ENCODE measurements at places on chromosomes 13 and 19.

DNA sequence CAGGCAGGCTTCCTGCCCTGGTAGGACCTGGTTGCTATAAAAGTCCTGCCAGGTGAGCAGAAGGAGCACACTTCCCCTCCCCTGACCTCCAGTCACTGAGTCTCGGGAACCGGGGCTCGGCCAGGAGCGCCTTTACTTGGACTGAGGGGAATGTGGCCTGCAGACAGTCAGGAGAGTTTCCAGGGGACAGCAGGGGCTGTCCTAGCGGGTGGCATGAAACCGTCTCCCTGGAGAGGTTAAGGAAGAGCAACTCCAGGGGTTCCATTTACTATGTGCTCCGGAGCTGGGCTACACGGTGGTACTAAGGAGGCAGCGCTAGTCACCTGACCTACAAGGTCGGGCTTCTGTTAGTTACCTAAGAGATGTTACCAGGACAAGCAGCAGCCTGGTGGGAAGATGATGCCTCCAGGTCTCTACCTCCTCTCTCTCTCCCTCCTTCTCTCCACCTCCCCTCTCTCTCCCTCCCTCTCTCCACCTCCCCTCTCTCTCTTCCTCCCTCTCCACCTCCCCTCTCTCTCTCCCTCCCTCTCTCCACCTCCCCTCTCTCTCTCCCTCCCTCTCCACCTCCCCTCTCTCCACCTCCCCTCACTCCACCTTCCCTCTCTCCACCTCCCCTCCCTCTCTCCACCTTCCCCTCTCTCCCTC, 4.1 kb upstream of the CNOT3 start:
- peak; percentile 21 for DNase-seq

- DNase-seq = no peak
Observed at GRCh38 chr19:4754248-4754647, 30.6 kb upstream of the DPP9 start.

DNA sequence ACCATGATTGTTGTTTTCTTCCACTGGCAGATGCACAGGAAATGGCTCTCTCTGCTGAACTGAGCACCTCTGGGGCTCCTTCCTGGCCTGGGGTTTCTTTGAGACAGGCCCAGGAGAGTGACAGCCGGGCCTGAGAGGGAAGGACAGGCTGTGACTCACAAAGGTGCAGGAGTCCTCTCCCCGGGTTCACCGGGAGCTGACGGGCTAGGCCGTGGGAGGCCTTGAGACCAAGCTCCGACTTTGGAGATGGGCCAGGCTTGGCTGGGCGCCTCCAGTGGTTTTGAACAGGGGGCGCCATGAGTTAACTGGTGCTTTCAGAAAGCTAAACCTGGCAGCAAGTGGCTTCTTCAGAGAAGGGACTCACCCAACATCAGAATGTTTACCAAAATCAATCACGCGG, 143.4 kb downstream of the URI1 start:
- no peak for DNase-seq

DNA sequence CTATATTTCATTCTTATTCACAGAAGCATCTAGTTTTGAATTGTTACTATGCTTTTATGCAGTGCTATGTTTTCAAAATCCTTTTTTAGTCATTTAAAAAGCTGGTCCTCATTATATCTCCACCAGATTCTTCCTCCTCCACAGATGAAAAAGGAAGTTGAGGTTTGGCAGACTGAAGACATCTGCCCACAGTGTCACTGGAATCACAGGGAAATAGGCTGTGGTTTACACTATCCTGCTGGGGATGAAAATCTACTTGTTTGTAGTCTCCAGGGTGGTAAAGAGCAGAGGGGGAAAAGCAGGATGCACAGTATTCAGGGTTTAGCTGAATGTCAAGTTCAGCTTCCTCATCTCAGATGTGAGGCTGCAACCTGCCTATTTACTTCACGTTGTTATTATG, 351.2 kb downstream of the DNAJC15 start:
- DNase-seq = no peak

DNA sequence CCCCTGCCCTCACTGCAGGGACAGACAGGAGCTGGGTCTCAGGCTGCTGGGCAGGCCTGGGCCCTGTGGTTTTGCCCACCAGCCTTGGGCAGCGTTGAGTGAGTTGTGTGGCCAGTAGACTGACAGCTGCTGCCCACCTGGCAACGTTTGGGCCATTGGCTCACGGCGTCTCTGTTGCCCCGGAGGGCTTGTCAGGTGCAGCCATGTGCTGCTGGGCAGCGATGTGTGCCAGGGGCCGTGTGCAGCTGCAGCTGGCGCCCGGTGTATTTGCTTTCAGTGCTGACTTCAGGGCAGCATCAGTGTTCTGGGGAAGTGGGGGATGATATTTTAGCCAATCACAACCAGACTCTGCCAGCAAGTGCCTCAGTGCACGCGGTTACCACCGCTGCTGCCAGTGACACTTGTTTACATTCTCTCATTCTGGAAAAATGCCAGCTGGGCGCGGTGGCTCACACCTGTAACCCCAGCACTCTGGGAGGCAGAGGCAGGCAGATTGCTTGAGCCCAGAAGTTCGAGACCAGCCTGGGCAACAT, 10.6 kb downstream of the FZR1 start:
- DNase-seq = no peak

- no peak for DNase-seq
Observed at GRCh38 chr19:52626915-52627314, 11.2 kb downstream of the ZNF83 start.

Measured in T1000 (cell line).